ENCODE measurements at places on chromosomes 16 and 17. TPM values are rescaled to one million over a fixed set of nuclear protein-coding genes. Genes with fewer than 3 reads are reported as not detected.

The TSNAXIP1 gene
- 0.55 TPM for total RNA-seq

The MT1G gene
- 21.0 TPM for total RNA-seq

The LPO gene
- not detected for total RNA-seq

The LITAFD gene
- not detected for total RNA-seq

DNA sequence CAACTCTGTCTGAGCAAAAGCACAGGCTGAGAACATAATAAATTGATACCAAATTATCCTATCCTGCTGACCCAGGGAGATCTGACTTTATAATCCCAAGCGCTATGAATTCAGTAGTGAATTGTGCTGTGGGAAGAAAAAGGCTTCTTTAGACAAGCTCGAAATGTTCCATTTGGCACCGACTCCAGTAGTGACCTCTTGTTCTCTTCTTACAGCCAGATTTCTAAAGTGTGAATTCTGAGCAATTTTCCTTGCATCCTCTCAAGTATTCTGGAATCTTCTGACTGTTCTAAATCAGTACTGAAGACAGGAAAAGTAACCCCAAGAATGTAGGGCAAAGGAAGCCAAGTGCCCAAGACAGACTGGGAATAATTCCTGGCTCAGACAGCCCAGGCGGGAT is 58.2 kb downstream of the CDYL2 start:
- no peak for DNase-seq

- no peak for DNase-seq
Measured at GRCh38 chr17:1976000-1976682, 49.0 kb downstream of the RTN4RL1 start.

DNA sequence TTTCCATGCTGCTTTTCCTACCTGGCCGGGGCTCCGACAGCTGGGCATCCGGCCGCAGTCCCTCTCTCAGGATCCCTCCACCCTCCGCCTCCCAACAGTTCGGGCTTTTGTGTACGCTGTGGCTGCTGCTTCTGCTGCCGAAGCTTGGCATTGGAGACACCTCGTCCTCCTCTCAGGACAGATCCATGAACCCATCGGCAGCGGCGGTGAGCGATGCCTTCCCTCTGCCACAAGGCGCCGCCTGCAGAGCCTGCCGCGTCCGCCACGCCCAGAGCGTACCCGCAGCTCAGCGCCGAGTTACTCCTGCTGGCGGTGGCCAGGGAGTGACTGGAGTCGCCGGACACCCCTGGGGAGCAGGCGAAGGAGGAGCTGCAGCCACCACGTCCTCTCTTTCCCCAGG is 2032.8 kb downstream of the TP53TG3F start:
- no peak for DNase-seq

DNA sequence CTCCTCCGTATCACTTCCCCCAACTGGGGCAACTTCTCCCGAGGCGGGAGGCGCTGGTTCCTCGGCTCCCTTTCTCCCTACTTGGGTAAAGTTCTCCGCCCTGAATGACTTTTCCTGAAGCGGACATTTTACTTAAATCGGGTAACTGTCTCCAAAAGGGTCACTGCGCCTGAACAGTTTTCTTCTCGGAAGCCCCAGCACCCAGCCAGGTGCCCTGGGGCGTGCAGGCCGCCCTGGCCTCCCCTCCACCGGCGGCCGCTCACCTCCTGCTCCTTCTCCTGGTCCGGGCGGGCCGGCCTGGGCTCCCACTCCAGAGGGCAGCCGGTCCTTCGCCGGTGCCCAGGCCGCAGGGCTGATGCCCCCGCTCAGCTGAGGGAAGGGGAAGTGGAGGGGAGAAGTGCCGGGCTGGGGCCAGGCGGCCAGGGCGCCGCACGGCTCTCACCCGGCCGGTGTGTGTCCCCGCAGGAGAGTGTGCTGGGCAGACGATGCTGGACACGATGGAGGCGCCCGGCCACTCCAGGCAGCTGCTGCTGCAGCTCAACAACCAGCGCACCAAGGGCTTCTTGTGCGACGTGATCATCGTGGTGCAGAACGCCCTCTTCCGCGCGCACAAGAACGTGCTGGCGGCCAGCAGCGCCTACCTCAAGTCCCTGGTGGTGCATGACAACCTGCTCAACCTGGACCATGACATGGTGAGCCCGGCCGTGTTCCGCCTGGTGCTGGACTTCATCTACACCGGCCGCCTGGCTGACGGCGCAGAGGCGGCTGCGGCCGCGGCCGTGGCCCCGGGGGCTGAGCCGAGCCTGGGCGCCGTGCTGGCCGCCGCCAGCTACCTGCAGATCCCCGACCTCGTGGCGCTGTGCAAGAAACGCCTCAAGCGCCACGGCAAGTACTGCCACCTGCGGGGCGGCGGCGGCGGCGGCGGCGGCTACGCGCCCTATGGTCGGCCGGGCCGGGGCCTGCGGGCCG is 1.6 kb downstream of the HIC1 start:
- peak; percentile 42 for DNase-seq

GRCh38 chr17:80930335-80931279 is 61.0 kb upstream of the CHMP6 start:
- no peak for DNase-seq

DNA sequence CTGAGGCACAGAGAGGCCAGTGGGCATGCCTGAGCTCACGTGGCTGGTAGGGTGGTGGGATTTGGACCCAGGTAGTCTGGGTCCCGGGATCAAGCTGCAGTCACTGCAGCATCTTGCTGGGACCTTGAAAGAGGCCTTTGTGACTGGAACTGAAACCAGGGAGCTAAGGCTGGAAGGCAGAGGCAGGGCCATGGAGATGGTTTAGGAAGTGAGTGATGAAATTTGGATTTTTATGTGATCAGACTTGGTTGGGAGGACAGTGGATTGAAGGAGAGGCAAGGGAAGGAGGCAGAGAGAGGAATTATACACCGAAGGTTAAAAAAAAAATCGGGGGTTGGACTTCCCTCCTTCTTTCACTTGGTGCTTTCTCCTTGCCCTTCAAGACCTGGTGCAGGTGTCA is 255.4 kb upstream of the CACNG5 start:
- no peak for DNase-seq

GRCh38 chr17:28818819-28819221 is 23.8 kb downstream of the FAM222B start:
- DNase-seq = no peak

GRCh38 chr17:45371414-45372324 is 54.8 kb upstream of the MAP3K14 start:
- DNase-seq = peak; percentile 82
